ENCODE measurements at places on chromosomes 5 and 9.

- DNase-seq: no peak
Measured at GRCh38 chr9:128093011-128093410, 25.0 kb downstream of the SLC25A25 start.

DNA sequence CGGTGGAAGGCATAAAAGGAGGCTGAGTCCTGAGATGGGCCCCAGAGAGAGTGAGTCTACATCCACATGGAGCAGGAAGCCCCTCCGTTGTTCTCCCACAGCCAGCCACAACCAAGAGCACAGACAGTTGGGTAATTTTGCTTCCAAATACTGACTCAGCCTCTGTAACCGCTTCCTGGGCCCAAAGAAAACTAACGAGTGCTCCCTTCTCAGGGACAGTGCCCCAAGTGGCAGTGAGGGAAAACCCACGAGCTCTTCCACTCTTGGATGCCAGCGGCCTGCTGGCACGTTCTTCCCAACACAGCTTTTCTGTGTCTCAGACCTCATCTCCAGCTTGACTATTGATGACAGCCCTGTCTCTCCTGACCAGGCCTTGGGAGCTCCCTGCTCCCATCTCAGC, 207.6 kb downstream of the FSTL4 start:
- DNase-seq: no peak

DNA sequence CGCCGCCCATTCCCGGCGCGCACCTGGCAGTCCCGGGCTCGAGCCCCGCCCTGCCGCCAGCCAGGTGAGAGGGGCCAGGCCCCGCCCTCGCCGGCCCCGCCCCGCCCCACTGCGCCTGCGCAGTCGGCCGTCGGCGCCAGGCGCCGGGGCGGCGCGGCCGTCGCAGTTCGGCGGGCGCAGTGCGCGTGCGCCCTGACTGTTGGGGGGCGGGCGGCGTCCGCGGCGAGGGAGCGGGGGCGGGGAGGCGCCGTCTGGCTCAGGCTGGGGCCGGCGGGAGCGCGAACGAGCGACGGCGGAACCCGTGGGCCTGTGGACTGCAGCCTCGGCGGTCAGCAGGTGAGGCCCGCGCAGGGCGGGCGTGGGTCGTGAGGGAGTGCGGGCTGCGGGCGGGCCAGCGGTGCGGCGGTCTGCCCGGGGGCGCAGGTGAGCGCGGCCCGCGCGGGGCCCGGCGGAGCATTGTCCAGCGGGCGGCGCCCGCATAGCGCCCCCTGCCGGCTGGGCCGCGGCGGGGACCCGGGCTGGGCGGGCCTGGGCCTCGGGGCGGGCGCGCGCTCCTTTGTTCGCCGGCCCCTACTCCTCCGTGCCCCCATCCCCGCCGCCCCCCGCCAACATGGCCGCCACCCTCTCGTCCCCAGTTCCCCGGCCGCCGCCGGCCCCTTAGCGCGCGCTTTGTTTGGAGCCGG, at the start of gene SPIN1:
SPIN1 (plus strand) TSS at position 242 of the 683 bp plus-strand sequence. CDS start 38,096 bp downstream, outside the sequence.
- peak; percentile 79 for DNase-seq

- DNase-seq: no peak
Measured at GRCh38 chr5:122352331-122352730, 40.3 kb downstream of the SNCAIP start.

- no peak for DNase-seq
Measured at GRCh38 chr5:43874772-43875171, 271.8 kb downstream of the NNT start.

DNA sequence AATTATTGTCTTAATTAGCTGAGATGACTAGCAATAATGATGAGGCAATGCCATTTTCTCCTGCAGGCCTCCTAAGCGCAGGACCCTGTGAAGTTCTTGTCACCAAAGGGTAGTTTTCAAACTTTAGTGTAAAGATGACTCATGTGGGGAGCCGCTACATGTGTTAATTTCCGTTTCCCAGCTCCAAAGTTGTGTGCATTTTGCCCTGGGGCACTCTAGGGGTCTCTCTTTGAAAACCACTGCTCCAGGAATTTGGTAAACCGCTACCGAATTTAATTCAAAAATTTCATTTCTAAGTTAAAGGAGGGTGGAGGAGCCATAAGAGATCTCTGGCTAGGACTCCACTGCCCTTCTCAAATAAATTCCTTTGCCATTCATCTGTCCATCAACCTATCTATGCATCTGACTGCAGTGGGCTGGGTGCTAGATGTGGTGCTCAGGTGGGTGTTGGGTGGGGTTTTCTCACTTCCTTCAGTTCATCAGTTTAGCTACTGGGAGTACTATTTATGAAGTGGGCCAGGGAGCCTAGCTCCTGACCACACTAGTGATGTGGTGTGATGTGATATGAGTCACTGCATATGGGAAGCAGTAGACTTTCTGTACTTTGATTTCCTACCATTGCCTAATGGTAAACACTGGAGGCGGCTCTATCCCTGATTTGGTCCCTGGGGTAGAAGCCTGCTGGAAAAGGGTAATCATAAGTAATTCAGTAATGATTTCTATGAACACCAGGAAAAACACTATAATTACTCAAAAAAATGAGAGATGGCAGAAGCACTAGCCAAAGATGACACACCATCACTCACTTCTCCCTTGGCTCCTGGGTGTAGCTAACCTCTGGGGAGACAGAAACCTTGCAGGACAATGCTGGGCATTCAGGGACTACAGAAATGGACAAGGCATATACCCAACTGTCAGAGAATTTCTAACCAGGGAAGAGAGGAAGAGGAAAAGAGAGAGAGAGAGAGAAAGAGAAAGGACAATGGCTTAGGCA, 4.0 kb upstream of the ZSWIM6 start:
- no peak for DNase-seq

DNA sequence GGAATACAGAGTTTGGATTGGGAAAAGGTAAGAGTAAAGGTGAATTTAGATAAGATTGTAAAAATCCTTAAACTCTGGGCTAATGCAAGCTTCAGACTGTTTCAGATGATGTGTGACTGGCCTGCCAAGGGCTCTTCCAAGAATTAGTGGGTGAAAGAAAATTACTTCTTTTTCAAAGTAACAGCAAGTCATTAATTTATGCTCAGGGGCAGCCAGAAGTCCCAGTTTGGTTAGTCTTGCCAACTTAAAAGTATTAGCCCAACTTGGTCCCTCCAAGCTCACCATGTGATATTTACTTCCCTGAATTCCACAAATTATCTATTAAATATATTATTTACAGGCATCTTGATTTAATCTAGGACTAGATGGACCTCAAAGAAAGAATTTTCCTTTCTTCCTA, 947.8 kb downstream of the NR2F1-AS1 start:
- no peak for DNase-seq

GRCh38 chr9:98852961-98853360, 45.5 kb downstream of the GALNT12 start:
- no peak for DNase-seq

- no peak for DNase-seq
Measured at GRCh38 chr9:129340427-129341170, 162.5 kb upstream of the IER5L start.

DNA sequence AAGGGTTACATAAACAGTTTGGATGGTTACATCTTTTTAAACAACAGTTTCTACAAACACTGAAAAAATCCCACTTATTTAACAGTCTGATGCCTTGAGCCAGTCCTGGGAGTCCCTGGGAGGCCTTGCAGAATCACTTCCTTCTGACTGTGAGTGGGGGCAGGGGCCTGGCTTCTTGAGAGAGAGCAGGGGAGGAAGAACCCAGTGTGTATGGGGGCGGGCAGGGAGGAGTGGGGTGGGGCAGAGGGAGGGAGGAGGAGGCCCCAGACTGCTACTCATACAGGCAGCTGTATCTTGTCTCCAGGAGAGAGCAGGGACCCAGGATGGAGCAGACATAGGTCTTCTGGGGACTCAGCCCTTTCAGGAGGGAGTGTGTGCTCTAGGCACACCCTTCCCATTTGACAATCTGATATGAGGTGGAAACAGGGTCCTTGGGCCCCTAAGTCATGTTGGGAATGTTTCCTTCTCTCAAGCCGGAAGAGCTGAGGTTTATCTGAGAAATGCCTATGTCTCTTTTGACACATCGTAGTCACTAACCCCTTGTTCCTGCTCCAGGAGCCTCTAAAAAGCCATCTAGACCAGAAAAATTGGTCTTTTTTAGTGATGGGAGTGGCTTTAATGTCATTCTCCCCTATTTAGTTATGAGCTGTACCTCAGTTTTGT, 52.8 kb downstream of the IRF1 start:
- DNase-seq: peak; percentile 48

DNA sequence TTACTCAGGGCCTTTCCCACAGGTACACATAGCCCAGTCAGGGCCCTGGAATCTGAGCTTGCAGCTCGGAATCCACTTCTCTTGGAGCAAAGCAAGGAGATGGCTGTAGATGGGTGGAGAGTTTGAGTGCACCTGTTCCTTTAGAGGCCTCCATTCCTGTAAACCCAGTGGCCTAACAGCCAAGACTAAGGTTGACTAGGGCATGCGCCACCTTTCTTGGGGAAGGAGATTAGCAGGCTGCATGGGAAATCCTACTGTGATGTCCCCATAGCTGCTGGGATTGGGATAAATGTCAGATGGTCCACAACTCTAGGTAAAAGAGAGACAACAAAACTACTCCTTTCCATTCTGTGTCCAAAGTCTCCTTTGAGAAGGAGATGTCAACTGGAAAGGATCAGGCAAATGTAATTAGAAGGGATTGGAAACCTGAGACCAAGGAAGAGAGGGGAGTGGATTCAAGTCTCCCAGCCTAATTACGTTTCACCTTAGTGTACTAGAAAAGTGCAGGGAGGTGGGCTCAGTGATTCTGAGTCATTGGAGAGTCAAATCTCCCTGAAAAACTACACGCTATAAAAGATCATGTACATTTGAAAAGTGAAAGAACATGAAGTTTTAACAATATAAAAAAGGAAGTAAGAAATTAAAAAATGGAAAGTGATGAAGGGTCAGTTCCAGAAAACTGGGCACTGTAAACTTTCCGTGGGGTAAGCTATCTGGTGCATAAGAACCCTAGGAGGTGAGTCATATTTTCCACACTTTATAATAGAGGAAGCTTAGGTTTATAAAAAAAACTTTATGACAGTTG, 104.2 kb downstream of the SEC61B start:
- no peak for DNase-seq

- no peak for DNase-seq
Measured at GRCh38 chr5:37090123-37090726, 159.0 kb downstream of the CPLANE1 start.

DNA sequence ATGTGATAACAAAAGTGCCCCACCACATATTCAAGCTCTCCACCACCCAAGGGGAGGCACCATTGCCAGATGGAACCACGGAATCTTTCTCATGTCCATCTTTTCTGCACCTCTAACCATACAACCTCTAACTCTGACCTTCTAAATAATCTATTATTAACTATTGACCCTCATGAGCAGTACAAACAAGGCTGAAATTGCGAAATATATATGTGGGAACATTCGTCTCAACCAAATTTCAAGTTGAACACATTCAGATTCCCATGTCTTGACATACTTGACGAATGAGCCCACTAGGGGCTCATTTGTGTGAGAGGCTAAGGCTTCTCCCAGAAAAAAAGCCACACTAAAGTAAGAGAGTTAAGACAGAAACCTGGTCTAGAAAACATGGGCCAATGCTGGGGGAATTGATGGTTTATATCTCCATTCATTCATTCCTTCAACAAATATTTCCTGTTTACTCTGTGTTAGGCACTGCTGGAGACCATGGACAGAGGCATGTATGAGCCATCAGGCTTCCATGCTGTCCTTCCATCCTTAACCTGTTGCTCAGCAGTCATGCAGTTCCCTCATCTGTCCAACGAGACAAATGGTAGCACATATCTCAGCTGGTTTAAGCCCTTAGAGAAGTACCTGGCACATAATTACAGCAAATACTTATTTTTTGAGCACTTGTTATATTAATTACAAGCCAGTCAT, 130.4 kb downstream of the ESM1 start:
- DNase-seq: no peak

GRCh38 chr5:148827723-148828122, 1.3 kb downstream of the ADRB2 start:
- DNase-seq: no peak

DNA sequence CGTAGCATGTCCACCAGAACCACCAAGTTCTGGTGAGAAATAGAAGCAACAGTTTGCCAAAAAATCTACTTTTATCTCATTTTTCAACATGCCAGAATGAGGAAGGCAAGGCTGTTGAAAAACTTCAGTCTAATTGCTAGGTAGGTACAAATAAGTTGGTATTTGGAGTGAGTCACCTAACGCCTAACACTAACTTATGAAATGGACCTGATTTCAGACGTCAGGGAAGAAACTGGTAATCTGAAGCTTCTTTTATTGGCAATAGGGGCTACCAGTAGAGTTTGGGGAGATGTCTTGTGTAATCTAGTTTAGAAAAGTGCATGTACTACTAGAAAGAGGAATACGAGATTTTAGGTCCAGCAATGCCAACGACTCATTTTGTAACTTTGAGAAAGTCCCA, 4.4 kb upstream of the PDE6A start:
- no peak for DNase-seq

GRCh38 chr5:101677961-101678360, 618.1 kb downstream of the SLCO4C1 start:
- no peak for DNase-seq

DNA sequence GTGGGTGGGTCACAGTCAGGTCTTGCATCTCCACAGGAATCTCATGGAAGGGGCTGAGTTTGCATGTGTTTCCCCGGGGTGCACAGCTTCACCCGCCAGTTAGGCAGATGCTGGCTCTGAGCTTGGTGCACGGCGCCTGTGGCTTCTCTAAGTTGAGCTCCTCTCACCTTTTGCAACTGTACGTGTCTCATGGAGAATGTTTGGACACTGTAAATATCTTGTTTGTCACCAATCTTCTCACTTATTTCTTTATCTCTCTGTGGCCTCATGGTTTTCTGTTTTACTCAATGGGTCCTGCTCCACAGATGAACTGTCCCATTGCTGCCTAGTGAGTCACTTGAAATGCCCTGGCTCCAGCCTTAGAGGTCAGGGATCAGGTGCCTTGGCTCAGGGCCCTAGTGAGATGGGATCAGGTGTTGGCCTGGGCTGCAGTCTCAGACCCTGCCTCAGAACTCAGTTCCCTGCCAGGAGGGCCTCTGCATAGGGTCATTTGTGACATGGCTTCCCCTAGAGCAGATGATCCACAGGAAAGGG, 61.6 kb downstream of the WNK2 start:
- DNase-seq: no peak

- DNase-seq: no peak
Measured at GRCh38 chr5:142872795-142873194, 102.6 kb downstream of the ARHGAP26 start.

DNA sequence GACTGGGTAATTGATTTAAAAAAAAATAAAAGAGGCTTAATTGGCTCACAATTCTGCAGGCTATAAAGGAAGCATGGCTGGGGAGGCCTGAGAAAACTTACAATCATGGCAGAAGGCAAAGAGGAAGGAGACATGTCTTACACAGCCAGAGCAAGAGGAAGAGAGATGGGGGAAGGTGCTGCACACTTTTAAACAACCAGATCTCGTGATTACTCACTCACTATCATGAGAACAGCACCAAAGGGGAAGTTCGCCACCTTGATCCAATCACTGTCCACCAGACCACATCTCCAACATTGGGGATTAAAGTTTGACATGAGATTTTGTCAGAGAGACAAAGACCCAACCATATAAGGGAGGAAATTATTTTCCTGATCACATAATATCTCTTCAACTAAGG, 138.8 kb upstream of the NR4A3 start:
- DNase-seq: no peak

DNA sequence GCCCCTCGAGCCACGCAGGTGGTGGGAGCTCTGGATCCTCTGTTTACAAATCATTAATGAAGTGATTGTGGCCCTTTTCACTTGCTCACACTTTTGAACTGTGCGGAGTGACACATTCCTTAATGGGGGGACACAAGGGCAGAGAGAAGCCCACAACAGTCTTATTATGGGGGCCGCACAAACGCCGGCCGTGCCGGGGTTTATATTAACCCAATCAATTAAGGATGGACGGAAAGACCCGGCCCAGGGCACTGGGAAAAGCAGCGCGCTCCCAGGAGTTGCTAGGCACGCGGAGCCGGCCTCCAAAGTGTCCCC, 634.8 kb downstream of the IRX1 start:
- DNase-seq: no peak
